ENCODE measurements at places on chromosomes 13 and 19.

- DNase-seq, result peak; percentile 44
Observed at GRCh38 chr13:64688893-64689677, 2541.1 kb downstream of the PCDH9 start.

- DNase-seq, result peak; percentile 26
Observed at GRCh38 chr19:42092350-42092749, 16.4 kb downstream of the ZNF574 start.

DNA sequence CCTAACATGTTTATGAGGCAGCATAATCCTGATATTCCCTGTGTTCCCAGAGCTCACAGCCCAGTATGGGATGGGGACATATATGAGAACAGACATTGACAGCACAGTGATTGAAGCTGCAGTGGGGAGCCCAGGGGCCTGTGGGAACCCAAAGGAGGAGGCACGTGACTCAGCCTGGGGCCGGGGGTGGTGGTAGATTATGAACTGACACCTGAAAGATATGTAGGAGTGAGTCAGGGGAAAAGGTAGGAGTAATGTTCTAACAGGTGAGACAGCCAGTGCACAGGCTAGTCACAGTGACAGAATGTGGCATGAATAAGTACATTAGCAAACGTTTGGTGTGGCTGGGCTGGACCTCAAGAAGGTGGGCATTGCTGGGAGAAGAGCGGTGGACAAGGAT, 29.0 kb downstream of the CKM start:
- no peak for DNase-seq

DNA sequence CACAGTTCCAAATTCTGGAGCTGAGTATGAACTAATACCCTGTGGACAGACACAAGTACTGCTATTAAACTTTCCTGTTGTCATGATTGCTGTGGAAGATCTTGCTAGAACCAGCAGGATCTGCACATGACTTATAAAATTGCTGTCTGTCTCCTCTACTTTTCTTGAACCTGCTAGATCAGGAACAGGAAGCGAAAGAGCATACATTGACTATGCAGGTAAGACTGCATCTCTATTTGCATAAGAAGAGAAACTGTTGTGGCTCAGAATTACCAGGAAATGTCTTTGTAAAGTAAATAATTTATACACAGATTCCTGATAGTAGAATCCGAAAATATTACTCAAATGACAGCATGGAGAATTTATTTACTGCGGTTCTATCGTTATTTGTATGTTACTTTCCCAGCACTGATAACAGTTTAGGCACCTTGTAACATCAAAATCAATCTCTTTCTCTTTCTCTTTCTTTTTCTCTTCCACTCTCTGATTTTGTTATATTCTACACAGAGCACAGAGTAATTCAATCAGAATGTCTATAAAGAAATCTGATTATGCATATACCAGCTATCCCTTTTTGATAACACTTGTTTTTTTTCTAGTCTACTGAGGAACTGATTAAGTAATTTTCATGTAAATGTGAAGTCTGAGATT, 226.5 kb downstream of the MYO16 start:
- no peak for DNase-seq

GRCh38 chr19:19319732-19320360, 463 bp downstream of the SUGP1 start:
- no peak for DNase-seq

DNA sequence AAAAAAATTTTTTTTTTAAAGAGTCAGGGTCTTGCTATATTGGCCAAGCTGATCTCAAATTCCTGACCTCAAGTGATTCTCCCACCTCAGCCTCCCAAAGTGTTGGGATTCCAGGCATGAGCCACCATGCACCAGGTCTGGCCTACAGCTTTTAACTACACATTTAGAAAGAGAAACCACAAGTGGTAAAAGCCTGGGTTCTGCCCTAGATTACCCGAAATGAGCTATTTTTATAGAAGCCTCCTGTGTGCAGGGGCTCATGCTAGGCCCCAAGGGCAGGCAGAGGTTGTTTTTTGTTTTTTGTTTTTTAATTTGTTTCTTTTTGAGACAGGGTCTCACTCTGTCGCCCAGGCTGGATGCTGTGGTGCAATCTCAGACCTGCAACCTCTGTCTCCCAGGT, 14.0 kb upstream of the MYADM start:
- DNase-seq, result no peak

DNA sequence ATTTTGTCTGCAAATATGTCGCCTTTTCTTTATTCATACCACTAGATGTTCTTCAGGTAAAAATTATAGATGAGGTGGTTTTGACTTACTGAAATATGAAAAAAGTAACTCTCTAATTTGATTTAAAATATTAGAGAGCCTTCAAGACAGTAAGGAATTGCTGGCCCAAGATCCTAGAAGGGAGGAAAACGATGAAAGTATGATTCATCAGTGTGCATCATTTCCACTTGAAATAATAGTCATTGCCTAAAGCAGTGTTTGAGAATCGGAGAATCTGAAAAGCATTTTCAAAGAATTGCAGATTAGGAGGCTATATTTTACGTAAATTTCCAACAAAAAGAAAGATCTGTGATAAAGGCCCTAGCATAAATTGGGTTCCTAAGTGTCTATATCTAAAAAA, 1707.9 kb upstream of the PRR20A start:
- DNase-seq, result no peak

DNA sequence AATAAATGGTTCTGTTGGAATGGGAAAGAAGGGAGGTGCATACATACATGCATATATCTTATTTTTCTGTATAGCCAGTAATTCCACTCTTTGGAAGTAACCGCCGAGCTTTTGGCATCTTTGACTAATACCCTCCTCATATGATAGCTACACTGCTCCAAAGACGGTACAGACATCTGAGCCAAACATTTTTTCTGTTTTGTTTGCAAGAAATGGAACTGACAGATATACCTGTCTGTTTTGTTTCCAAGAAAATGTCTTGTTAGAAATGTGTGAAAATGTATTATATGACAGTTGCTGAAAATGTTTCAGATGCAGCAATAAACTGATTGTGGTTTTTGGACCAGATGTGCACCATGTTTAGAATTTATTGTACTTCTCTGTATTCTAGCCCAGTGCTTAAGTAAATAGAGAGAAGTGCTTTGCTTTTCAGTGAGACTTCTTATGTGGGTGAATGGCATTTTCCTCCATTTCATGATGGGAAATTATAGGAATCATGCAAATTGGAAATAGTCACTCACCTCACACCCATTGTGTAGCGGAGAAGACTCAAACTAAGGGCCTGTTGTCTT, 396.9 kb downstream of the KCNRG start:
- no peak for DNase-seq

DNA sequence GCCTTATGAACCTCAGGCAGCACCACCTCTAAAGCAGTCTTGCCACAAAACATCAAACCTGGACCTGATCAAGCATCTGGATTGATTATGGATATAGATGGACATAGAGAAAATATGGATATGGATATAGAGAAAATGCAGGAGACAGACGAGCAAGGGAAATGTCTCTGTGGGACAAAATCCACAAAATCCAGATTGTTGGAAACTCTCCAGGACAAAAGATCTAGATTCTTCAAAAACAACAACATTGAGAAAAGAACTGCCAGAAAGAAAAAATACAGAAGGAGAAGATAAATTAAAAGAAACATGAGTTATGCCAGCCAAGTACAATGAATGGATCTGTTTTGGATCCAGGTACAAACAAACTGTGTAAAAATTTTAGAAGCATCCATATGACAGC, 1176.5 kb downstream of the UQCRFS1 start:
- DNase-seq, result no peak

DNA sequence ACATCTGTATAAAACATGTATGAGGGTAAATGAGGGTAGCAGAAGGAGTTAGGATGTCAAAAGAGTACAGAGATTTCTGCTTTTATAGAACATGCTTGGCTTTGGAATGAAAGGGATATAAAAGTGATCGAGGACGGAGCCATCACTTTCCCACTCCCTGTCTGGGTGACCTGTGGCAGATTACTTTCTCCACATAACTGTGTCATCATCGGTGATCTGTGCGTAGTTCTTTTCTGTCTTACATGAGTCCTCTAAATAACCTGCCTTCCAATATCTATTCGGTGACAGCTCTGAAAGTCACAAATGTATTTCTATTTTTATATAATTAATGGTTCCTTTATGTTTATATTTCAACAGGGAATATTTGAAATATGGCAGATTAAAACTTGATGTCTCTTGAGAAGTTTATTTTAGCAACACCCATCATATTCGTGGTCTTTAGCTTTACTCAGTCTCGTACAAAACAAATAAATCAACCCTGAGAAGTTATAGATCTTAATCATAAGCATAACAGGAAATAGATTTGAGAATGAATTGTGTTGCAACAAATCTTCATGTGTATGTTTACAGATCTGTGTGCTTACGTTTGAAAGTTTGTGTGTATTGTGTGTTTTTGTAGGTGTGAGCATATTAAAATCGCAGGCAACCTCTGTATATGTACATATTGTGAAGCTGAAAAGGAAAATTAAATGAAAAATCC, 1094.3 kb downstream of the EFNB2 start:
- peak; percentile 51 for DNase-seq

DNA sequence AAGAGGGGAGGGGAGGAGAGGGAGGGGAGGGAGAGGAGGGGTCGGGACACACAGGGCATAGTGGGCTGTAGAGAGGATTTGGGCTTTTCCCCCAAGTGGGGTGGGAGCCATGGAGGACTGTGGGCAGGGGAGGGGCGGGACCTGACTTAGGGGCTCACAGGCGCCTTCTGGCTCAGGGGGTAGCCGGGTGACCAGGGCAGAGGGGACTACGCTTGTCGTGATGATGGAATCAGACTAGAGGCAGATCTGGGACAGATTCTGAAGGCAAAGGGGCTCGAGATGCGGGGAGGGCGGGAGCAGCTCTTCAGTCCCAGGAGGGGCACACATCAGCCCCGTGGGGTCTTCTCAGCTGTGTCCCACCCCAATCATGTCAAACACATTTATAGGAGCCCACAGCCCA, 13.5 kb downstream of the NDUFA11 start:
- no peak for DNase-seq

- DNase-seq, result no peak
Observed at GRCh38 chr19:17404621-17405249, 695 bp downstream of the BST2 start.

DNA sequence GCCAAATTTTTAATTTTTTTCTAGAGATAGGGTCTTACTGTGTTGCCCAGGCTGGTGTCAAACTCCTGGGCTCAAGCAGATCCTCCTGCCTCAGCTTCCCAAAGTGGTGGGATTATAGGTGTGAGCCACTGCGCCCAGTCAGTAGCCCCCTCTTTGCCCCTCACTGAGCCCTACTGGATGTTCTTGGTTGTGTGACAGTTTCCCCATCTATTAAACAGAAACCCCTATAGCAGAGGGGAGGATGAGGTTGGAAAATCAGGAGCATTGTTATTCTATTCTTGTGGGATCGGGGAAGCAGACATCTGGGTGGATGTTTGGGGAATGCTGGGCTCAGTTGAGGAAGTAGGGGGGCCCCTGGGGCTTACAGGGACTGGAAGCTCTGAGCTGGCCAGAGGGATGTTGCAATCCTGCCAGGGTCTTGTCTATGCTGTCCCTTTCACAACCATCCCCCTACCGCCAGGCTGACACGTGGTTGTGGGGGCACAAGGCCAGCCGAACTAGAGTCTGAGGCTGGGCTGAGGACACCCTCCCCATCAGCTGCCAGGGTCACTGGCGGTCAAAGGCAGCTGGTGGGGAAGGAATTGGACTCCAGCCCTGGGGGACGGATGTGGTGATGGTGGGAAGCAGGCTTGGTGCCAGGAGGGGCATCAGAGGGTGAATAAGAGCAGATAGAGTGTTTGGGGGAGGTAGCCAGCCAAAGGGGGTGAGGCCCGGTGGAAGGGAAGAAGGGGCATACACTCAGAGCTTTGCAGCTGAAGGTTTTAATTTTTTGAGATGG, 10.9 kb downstream of the APOC1 start:
- peak; percentile 57 for DNase-seq

Data from fibroblast of skin of scalp (primary cell).